HT1080 (cell line): ENCODE measurements at places on chromosomes 5 and 9.
A peak's percentile ranks its signal among the peaks of the same experiment; 100 is the strongest.

DNA sequence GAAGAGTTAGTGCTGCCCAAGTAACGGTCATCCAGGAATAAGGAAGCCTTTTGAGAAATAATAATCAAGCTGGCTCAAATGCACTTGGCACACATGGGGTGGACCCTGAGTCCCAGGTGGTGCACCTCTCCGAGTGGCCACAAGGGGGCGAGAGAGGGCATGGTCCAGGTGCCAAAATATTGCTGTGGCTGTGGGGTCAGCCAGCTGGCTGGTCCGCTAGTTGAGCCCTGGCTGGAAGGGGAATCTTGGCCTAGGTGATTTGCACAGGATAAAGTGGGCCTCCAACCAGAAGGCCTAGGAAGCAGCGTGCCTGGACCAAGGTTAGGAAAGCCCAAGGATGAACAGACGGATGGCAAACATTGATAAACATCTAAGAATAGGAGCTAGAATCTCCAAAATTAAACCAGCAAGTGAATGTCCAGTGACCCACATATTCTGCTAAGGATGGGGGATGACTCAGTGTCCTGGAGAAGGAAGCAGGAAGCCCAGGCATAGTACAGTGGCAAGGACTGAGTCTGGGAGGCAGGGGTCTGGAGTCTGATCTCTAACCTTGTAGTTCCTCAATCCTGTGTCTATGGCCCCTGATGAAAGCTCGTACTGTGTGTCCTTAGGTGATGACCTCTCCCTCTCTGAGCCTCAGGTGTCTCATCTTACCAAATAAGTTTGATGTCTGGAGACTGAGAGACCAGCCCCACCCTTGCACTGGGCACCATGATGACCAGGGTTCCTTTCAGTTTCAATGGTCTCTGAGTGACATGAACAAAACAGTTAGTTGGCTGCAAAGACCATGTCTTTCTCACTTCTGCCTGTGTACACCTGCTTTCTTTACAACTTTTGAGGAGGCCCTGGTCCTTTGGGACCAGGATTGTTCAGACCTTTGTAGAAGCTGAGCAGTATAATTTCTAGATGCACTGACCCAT lies 19.2 kb upstream of the SHB start:
- peak; percentile 32 for DNase-seq

GRCh38 chr5:53508125-53508524 lies 27.7 kb downstream of the FST start:
- DNase-seq, result no peak

DNA sequence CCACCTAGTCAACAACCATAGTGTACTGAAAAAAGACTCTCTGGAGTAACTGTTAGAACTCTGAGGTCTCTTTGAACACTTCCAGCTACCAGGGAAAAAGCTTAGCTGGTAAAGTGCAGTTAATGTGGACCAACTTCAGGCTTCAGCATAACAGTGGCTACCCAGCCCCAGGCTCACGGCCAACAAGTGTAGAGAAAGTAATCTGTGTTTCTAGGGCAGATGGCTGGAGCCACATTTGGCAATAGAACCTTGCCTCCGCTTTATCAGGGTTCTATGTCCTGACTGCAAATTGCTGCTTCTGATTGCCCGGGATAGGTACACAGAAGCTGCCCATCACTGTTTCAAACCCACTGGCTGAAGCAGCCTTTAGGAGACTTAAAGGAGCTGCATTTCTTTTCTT lies 76.0 kb upstream of the SIMC1 start:
- no peak for DNase-seq

GRCh38 chr5:172002310-172002709 lies 4.1 kb downstream of the FBXW11 start:
- no peak for DNase-seq

- DNase-seq, result no peak
Measured at GRCh38 chr9:83304686-83305085, 233.5 kb downstream of the FRMD3 start.

DNA sequence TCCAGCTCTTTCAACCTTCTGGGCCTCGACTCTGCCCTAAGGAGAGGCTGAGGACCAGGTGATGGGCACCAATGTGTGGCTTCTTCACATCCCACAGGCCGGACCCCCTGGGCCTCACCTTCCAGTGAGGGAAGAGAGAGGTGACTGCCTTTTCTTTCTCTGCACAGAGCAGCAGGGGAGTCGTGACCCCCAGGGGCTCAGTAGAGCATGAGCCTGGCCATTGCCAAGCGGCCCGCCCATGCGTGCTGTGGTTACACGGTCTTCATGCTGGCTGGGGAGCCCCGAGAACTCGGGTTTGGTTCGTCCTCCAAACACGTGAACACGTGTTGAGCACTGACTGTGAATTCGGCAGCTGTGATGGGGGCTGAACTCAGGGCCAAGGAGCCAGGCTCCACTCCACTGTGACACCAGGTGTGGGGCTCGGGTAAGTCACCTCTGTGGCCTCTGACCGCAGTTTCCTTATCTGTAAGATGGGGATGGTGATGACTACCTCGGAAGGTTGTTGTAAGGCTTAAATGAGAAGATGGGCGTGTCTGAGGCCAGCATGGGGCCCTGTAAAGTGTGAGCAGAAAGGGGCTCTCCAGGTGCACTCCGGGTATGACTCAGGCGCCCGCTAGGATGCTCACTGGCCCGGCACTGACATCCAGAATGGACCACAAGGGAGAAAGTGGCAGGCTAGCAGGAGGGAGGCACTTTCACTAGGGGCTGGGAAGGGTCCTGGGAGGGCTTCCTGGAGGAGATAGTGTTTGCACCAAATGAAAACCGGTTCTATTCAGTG lies 13.4 kb upstream of the GRHPR start:
- no peak for DNase-seq

DNA sequence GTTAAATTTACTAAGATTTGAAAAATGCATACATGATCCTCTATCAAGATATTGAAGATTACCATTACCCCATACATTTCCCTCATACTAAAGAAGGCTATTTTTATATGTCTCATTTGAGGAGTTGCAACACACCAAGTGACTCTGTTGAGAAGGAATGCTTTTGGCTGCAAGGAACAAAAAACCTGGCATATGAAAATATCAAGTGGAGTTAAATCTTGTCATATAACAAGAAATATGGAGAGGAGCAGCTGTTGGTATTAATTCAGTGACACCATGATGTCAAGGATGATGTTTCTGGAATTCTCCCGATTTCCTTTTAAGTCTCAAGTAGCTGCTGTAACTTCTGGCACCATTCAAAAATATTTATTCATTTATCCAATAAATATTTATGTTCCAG lies 193.8 kb downstream of the CSNK1G3 start:
- peak; percentile 3 for DNase-seq

DNA sequence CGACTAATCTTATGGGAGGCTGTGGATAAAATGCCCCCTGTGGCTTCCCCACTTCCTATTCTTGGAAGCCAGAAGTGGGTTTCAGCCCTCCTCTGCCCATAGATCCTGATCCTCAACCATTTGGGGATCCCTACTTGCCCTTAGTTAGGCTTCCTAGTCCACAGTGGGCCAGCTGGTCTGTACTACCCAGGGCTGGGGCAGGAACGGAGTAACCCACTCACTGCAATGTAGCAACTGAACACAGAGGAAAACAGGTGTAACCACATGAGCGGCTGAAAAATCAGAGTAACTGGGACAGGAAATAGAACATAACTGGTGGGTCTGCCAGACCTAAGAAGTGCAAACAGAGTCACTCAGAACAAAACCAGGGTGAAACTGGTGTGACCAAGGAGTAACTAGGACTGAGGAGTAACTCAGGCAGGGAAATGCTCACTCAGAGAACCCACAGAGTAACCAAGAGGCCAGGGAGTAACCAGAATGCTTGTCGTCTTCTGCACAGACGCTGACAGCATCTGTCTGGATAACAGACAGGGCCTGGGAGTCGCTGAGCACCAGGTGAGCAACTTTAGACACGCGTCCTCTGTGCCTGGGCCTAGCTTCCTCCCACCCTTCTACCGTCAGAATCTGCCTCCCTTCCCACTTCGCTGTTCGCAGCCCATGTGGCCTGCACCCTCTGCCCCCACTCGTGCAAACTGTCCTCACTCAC lies 1.0 kb downstream of the AQP3 start:
- DNase-seq, result no peak
